ENCODE measurements at places on chromosomes 5 and 9.

DNA sequence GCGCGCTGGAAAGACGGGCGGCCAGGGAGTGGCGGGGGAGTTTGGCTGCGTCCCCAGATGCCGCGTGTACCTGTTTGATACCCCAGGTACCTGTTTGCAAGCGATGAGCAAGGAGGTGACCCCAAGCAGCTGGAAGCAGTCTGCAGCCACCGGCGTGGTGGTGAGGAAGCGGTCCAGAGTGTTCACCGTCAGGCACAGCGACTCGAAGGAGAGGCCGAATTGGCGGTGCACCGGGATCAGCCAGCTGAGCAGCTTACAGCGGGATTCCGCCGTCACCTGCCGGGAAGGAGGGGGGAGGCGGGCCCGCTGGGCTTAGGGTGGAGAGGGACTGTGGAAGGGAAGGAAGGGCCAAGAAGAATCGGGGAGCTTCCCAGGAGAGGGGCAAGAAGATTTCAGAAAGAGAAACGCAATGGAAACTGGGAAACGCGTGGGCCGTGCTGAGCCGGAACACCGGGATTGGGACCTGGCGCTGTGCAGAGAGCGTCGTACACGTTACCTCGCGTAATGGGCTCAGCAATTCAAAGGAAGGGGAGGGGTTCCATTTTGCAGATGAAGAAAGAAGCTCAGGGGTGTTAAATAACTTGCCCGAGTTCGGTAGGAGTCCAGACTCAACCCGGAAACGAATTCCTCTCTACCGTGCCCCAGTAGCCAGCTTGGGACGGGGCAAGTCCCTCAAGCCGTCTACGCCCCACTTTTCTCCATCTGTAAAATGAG, 980 bp downstream of the CCNO start:
- peak; percentile 73 for DNase-seq

GRCh38 chr9:137305798-137306065, 3.7 kb upstream of the NRARP start:
- DNase-seq, result no peak

DNA sequence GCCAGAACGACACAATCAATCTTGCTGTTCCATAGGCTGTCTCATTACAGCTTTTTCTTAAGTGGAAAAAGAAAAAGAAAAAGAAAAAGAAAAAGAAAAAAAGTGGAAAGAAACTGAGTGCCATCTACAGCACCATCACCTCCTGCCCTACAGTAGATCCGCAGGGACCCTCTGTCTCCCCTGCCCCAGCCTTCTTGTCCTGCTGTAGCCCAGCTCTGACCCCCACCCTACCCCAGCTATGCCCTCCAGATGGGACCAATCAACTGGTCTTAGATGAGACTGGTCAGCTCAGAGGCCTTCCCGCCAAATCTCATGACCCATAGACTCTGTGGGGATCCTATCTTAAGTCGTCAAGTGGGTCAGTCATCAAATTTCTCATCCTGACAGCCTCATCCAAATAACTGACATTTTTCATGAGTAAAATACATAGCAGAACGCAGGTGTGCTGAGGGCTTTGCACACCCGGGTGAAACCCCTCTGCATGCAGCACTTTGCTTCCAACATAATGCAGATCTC, 34.8 kb downstream of the TSPAN17 start:
- DNase-seq, result no peak

- DNase-seq, result no peak
Measured at GRCh38 chr5:60436518-60436917, 263.4 kb downstream of the DEPDC1B start.

DNA sequence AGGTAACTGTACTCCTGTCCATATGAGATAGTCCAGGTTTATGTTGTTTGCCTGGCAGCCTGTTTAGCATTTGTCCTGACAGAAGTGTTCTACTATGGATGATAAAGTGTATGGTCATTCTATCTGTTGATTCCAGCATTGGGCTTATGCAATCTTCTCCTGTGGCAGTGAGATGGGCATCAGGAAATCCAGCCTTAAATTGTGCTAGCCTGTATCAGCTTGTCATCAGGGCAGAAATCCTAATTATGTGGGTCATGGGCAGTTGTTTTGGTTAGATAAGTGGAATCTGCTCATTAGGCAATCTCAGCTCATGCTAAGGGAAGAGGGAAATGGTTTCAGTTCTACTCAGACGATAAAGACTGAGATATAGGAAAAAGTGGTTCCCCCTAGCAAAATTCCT, 247.4 kb upstream of the CHD1 start:
- DNase-seq, result no peak

DNA sequence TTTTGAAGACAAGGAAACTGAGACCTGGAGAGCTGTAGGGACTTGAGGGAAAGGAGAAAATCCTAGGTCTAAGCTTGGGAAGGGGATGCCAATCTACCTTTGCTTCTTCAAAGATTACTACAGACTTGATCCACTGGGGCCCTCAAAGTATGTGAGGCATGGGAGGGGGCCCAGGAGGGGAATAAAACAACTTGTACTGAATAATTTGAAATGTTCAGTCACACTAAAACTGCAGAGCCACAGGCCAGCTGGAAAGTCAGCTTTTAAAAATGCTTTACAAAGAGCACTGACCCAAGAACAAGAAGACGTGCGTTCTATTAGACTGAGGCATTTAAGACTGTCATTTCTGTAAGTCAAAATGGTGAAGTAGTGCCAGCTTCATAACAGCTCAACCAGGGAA, 13.6 kb downstream of the IL33 start:
- DNase-seq, result no peak

- peak; percentile 87 for DNase-seq
Measured at GRCh38 chr9:131276094-131276888, at the start of gene FAM78A. Gene FAM78A (minus strand): TSS chr9:131276510. CDS start chr9:131276179, 331 bp downstream.

DNA sequence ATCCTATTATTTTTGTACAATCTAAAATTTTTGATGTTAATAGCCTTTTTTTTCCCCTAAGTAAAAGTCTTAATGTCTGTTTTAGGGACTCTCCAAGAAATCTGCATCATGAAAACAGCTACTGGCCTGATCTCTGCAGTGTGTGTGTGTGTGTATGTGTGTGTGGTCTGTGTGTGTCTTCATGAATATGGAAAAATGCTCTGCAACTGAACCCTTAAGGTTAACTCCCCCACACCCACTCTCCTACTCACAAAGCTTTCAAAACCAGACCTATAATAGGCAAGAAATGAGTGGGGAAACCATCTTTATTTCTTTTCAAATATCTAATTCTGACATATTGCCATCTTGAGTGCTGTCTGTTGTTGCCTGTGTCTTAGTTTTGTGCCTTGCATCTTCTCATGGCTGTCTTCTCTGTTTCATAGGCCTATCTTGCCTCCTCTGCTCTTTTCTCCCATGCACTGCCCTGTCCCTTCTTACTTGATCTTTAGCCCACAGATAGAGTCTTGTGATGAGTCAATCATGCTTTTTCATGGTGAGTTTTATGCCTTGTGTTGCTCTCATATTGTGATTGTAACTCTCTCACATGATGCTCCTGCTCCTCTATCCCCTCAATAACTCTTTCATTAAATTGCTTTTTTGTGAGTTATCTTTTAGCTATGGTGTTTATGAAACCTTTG, 68.3 kb downstream of the CHSY3 start:
- DNase-seq, result no peak

DNA sequence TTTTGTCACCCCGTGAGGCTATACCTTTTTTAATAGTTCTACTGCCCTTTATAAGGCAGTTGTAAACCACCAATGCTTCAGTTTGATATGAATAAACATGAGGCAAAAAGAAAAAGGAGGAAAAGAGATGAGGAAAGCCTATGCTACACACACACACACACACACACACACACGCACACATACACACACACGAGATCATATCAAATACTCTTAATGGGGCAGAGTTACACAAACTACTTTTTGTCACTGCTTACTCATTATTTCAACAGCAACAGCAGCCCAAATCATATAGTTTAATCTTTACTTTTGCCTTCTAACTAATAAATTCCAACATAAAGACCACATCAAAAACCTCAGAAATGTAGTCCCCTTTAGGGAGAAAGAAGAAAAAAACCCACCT, 116.8 kb upstream of the PAM start:
- no peak for DNase-seq

- no peak for DNase-seq
Measured at GRCh38 chr5:141641634-141642267, 5.0 kb downstream of the RELL2 start.

DNA sequence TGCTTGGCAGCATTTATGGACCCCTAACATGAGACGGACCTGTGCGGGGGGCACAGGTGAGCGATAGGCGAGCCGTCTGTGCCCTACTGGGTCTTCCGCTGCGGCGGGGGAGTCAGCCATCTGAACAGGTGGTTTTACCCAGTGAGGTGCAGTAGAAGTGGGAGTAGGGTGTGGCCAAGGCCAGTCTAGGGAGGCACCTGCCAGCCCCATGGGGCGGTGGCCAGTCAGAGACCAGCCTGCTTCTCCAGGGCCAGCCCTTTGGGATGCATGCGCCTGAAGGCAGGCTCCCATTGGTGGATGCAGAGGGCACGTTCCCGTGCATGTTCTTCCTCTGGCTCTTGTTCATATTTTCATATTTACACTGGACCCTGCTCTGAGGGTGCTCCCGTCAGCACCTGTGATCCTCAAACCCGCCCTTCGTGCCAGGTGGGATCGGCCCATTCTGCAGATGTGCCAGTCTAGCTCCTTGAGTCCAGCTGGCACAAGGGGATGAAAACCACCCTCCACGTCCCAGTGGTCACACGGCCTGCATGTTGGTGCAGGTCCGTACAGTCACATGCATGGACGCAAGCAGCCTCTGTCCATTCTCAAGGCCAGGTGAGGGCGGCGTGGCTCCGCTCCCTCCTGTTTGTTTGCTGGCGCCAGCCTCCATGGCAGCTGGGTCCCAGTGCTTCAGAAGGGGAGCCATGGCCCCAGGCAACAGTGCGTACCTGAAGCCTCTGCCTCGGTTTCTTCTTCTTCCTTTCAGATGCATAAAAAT, 9.0 kb downstream of the COL5A1 start:
- no peak for DNase-seq

GRCh38 chr9:16726029-16726428, 144.4 kb downstream of the BNC2 start:
- no peak for DNase-seq

- DNase-seq, result no peak
Measured at GRCh38 chr9:72704688-72705375, 183.4 kb downstream of the TMC1 start.

DNA sequence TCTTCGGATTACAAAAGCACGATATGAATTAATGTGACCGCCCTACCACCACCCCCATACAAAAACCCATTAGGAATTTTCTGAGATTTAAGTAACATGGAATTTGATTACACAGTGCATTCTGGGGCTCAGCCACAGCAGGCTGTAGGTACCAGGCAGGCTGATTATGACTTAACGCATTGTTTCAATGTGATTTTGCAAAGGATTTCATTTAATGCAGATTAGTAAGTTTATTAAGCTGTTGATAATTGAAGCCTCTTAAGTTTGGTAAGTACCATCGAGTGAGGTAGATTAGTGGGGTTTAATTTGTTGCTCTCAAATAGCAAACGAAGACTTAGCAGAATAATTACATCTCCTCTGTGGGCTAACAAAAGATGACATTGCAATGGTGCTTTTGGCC, 240.1 kb downstream of the TRPM3 start:
- DNase-seq, result no peak

GRCh38 chr5:140131967-140132409, 6.3 kb downstream of the IGIP start:
- DNase-seq, result peak; percentile 62

DNA sequence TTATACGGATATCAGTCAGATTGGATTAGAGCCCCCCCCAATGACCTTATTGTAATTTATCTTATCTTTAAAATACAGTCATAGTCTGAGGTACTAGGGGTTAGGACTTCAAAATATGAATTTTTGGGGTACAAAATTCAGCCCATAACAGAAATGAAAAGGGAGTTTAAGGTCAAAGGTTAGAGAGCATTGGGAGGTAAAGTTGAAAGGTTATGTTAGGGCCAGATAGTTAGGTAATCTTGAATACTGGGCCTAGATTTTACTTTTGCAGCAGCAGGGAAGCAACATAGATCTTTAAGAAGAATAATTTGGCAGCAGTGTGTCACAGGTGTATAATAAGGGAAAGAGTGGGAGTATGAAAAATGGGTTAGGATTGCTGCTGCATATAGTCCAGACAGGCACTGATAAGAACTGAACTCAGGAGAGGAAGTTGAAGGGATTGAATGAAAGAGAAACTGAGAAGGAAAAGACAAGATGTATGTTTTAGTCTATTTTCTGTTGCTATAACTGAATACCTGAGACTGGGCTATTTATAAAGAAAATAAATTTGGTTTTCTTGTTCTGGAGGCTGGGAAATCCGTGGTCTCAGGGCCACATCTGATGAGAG, 10.7 kb upstream of the GCNT4 start:
- DNase-seq, result peak; percentile 28

GRCh38 chr5:178231539-178232123, 971 bp downstream of the PHYKPL start:
- DNase-seq, result no peak

- DNase-seq, result no peak
Measured at GRCh38 chr5:2721385-2722138, 29.9 kb downstream of the IRX2 start.

- no peak for DNase-seq
Measured at GRCh38 chr5:181058786-181059296, 18.8 kb downstream of the BTNL9 start.

DNA sequence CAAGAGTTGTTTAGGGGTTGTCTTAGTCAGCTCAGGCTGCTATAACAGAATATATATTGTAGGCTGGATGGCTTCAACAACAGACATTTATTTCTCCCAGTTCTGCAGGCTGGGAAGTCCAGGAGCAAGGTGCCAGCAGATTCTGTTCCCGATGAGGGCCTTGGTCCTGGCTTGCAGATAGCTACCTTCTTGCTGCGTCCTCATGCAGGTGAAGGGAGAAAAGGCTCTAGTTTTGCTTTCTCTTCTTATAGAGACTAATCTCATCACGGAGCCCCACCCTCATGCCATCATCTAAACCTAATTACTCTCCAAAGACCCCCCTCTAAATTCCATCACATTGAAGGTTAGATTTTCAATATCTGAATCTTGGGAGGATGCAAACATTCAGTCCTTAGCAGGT, 246.0 kb upstream of the ANKRD55 start:
- DNase-seq, result peak; percentile 67

GRCh38 chr5:154575546-154576428, 97.8 kb upstream of the HAND1 start:
- no peak for DNase-seq

- DNase-seq, result no peak
Measured at GRCh38 chr9:69086769-69087168, 51.2 kb downstream of the FXN start.

GRCh38 chr5:159459132-159459627, 128.9 kb upstream of the IL12B start:
- DNase-seq, result no peak

GRCh38 chr9:37364751-37365360, 57.6 kb upstream of the GRHPR start:
- DNase-seq, result peak; percentile 68

DNA sequence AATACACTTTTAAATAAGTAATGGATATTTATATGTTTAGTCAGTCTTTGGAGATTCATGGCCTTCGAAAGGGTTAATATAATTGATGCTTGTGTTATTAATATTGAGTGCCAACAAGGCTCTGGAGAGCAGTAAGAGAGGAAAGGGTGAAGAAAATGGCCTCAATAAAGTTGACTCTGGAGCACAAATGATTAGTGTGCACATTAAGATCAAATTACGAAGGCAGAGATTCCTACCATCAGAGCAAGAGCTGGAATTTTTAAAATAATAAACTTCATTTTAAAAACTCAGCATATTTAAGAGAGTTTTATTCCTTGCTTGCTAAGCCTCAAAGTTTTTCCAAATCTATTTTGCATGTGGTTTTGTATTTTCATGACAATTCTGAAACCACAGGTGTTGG, 14.8 kb downstream of the SLC44A1 start:
- DNase-seq, result no peak

- no peak for DNase-seq
Measured at GRCh38 chr9:115850548-115851304, 302.9 kb upstream of the PAPPA start.

GRCh38 chr5:109644829-109645228, 44.9 kb upstream of the MAN2A1 start:
- DNase-seq, result no peak

All from activated CD4-positive, alpha-beta T cell treated with anti-CD3 and anti-CD28 coated beads, Interleukin-2, amount 10 ng/mL, durations not matched to agents 24 days and 14 days (primary cell).